ENCODE measurements at places on chromosomes 7 and 10.

- no peak for DNase-seq
Measured at GRCh38 chr10:77287647-77288120, 349.9 kb downstream of the KCNMA1 start.

DNA sequence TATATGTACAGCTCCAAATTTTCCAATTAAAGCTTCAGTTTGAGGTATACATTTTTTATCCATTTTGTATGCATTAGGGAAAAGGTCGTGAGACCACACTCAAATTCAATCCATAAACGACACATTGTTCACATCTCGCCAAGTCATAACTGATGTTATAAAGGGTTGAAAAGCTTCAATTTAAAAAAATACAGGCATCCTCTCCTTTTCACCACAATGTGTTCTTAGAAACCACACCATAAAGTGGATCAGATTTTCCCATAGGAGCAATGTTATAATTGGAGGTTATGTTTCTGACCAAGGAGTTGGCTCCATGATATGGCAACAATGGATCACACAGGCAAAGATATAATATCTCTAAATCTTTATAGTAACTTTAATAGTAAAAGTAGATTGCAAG is 663.6 kb downstream of the PARD3 start:
- DNase-seq: no peak

DNA sequence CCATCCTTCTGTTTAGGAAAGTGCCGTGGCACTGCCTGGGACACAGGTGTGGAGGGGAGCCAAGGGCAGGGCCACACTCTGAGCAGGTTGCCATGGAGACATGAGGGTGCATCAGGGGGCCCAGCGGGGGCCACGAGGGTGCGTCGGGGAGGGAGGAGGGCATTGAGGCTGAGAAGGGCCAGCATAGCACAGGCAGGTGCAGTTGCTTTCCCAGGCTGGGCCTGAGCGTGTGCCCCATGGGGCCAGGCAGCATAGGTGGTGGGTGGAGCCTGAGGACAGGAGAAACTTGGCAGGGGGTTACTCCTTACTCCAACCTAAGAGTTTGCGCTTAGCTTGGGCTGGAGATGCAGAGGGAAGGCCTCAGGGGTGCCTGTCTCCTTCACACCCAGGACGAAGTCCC is 15.2 kb downstream of the YKT6 start:
- DNase-seq: no peak

GRCh38 chr10:27820637-27821036 is 75.0 kb upstream of the MKX start:
- no peak for DNase-seq

DNA sequence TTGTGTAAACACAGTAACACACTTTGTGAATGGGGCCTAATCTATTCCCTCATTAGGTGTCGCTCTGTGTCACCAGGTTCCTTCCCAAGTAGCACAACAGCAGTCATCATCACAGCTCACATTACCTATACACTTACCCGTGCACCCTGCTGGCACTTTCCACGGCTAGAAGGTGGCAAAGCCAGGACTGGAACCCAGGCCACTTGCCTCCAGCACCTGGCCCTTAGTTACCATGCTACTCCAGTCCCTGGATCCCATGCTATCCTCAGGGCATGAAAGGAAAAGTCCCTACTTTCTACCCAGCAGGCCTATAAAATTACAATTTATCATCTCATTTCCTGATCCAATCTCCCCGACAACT is 18.4 kb downstream of the SMURF1 start:
- DNase-seq: no peak

- DNase-seq: no peak
Measured at GRCh38 chr7:143405173-143406001, 3.3 kb downstream of the EPHA1 start.

- DNase-seq: no peak
Measured at GRCh38 chr7:33066771-33067170, 4.2 kb upstream of the NT5C3A start.

GRCh38 chr10:3971713-3972112 is 186.7 kb upstream of the KLF6 start:
- DNase-seq: no peak

DNA sequence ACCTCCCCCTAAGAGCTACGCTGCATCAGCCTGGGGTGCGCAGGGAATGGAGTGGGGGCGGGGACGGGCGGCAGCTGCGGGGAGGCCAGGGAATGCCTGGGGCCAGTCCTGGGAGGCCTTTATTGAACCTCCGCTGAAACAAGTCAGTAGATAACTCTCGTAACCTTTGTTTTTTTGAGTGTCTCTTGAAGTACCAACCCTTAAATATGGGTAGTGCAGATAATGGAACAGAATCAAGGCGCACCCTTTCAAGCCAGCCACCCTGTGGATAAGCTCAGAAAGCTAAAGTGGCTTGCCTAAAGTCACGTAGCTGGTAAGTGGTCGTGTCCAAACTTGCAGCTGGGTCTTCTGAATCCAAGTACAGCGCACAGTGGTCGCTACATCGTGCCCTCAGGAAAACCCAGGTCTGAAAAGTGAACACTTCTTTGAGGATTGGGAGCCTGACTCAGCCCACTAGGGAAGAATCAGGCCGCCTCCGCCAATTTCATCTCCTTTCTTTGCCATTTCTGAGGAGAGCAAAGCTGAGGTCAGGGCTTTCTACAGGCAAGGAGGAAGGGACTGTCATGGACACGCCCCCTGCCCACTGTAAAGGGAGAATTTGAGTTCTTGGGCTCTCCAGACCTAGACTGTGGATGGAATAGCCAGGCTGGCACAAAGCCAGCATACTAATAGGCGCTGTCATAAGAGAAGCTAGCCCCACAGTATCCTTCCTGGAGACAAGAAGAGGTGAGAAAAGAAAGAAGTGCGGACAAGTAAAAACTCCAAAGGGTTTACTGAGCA is 3.2 kb upstream of the EGR2 start:
- no peak for DNase-seq

DNA sequence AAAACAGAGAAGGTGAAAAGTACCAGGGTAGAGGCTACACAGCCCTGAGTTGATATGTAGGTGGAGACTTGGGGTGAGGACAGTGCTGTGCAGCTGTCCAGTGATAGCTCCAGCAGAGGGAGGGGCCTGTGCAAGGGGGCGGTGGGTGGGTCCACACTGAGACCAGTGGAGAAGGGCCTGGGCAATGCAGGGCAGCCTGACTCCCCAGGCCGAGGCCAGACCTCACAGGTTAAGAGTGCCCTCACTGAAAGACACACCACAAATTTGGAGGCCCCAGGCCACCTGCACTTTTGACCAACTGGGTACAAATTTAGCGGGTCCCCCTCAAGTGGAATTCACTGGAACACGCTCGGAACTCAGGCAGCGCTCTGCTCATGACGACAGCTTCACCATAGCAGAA is 6.7 kb upstream of the RASGEF1A start:
- DNase-seq: no peak

DNA sequence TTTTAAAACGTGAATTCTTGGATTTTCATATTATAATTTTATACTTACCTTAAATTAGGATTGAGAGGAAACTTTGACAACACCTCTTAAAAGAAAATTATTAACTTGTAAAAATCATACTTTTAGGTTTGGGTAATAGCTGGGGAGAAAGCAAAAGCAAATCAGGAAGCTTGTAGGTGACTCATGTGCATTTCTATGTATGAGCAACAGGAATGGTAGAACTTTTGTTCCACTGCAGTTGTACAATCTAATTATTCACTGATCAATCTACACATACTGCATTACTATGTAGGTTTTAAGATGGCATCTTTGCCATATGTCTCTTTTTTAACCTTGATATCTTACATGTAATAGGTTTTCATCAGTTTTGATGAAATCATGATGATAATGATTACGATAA is 223.2 kb downstream of the PRKG1 start:
- no peak for DNase-seq

DNA sequence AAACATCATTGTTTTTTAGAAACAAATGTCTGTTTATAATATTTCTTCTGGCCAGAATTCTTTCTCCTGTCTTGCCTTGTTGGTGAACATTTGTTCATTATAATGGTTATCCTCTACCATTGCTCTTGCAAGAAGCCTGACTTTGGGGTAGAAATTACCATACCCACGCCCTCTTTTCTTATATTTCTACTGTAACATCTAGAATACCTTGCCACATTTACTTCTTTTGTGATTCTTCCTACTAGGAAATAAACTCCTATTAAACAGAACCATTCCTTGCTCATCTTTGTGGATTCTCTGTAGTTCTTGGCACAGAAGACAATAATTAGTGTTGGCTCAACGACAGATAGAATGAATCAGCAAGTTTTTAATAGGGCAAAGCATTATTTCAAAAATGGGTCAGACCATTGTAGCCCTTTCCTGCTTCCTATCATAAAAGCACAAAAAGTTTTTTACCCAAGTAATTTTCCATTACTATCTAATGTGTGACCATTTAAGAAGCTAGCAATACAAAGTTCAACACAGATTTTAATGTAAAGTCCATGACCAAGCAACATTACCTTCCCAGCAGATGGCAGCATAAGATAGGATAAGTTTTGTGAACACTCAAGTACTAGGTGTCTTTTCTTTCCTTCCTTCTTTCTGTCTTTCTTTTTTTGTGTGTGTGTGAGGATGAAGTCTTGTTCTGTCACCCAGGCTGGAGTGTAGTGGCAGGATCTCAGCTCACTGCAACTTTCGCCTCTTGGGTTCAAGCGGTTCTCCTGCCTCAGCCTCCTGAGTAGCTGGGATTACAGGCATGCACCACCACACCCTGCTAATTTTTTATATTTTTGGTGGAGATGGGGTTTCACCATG is 270.4 kb downstream of the HGF start:
- DNase-seq: no peak

DNA sequence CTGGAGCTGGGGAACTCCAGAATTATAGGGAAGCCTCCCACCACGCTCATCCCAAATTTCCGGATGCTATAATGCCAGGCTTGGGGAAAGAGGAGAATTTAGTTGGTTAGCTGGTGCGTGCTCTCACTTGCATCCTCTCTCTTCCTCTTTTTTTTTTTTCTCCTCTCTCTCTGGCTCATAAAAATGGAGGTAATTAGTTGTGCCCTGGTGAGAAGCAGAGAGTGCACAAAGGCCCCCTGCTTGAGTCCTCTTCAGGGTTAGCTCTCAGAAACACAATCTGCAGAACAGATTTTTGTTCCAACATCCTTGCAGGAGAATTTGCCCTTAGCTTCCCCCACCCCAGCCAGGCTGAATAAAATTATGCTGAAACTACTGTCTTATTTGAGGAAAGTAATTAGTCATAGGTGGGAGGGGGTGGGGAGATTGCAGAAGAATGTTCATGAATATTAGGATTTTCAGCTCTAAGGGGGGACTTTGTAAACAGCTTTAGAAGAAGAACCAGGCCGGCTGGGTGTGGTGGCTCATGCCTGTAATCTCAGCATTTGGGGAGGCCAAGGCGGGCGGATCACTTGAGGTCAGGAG is 7.6 kb downstream of the SERPINE1 start:
- DNase-seq: no peak

DNA sequence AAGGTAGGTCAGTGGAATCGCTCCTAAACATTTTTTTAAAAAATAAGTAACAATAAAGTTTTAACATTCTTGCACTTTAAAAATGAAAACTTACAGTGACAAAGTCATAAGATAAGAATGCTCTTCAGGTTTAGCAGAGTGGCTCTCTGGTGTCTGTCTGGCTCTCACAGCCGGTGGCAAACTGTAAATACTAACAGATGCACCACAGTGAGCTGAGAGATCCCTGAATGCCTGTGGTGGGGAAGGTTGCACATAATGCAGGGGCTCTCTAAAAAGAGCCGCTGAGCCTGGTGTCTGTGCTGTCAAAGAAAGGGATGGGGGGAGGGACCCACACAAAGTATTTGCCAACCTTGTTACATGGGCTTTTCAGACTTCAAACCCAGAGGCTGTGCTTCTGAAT is 498.3 kb downstream of the CCSER2 start:
- DNase-seq: no peak

GRCh38 chr10:132281915-132282666 is 25.7 kb downstream of the STK32C start:
- no peak for DNase-seq

- DNase-seq: peak; percentile 2
Measured at GRCh38 chr7:113087071-113087998, 708 bp upstream of the GPR85 start.

DNA sequence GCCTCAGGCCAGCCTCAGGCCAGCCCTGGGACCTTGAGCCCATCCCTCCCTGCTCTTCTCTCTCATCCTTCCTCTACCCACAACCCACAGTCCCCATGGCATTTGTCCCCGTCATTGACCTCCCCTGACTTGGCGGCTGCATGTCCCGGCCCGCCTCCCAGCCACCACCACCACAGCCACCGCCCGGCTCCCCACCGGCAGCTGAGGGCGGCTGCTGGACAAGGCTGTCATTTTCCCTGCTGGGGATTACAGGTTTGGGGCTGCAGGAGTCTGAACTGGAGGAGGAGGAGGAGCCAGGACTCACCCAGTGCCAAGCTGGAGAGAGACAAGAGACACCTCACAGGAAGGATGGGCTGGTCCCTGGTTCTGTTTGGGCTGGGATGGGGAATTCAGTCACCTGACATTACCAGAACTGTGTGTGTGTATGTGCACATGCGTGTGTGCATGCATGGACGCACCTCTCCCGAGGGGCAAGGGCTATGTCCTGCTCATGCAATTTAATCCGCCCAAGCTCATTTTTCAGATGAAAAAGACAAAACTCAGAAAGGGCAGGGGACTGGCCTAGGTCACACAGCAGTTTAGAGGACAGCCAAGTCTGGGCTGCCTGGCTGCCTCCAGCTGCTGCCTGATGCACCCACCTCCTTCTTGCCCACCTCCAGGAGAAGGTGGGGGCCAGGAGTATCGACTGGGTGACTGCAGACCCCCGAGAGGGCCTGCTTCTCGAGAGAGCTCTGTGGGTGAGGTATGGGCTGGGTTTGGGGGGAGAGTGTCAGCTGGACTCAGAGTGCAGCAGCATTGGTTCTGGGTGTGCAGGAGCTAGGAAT is 113.1 kb downstream of the ZMIZ1 start:
- no peak for DNase-seq

GRCh38 chr10:56537984-56538383 is 176.9 kb upstream of the ZWINT start:
- no peak for DNase-seq

- no peak for DNase-seq
Measured at GRCh38 chr10:5910323-5911100, 20.5 kb downstream of the FBH1 start.

- no peak for DNase-seq
Measured at GRCh38 chr7:44769376-44769775, 20.7 kb downstream of the ZMIZ2 start.

- no peak for DNase-seq
Measured at GRCh38 chr7:80781561-80781979, 137.3 kb downstream of the SEMA3C start.

DNA sequence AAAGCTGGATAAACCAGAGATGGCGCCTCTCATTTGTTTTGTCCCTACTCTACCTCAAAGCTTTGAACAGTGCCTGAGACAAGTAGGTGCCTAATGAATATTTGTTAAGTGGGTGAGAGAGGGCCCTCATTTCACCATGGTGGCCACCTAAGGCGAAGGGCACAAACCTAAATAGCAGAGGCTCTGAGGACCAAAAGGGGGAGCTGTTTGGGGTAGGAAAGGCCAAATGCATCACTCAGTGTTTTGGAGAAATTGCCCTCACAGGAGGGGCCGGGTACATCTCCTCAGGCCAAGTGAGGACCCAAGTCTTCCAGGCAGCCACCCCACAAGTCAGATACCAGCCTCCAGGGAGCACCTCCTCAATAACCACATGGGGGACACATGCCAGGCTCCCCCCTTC is 14.0 kb downstream of the IMPDH1 start:
- no peak for DNase-seq

- no peak for DNase-seq
Measured at GRCh38 chr7:157557263-157557662, 220.5 kb downstream of the DNAJB6 start.

All from CD4-positive, alpha-beta T cell treated with Interleukin-15 for 4 hours (primary cell).